T-helper 17 cell (primary cell): ENCODE measurements at places on chromosomes 1 and 21. TPM values are rescaled to one million over a fixed set of nuclear protein-coding genes. Genes with fewer than 3 reads are reported as not detected.

GRCh38 chr21:26881504-26882228 lies 36.5 kb upstream of the ADAMTS1 start:
- no peak overlapping the region for H3K4me3 ChIP-seq
- H3K4me1 ChIP-seq, result no peaks in the 10 kb centered on the region
- no peaks in the 10 kb centered on the region for H3K36me3 ChIP-seq
- no peak for DNase-seq
- H3K27ac ChIP-seq, result no peak overlapping the region
- peaks cover 4% of the 10 kb centered on the region for H3K27me3 ChIP-seq

DNA sequence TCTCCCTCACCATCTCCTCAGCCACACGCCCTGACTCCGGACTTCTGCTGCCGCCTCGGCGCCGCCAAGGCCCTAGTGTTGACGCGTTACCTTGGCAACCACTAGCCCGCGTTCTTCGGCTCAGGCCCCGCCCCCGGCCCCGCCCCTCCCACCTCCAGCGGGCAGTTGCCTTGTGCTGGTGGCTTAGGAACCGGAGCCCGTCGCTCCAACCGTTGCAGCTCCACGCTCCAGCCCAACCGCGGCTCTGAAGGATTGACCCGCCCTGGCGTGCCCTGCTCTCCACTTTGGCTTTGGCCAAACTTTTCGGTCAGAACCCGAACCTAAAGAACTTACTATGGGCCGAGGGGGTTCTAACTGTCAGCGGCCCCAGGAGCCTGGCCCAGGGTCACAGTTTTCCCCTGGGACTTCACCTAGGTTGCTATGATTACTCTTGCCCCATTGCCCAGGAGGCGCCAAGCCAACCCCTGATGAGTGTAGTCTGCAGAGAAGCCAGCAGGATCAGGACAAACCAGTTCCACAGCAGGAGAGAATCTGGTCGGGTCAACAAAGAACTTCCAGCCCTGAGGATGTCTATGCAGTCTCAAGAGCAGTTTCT lies at the start of gene CFAP45:
Gene CFAP45, minus strand, starts transcription at position 80 of the 595 bp plus-strand sequence. Its CDS starts 67 bp downstream, at position 13.
- DNase-seq, result no peak
- peaks cover 10% of the 10 kb centered on the region for H3K27me3 ChIP-seq
- no peaks in the 10 kb centered on the region for H3K36me3 ChIP-seq
- no peak within 1 kb of the TSS for H3K4me3 ChIP-seq
- peaks cover 16% of the 10 kb centered on the region for H3K4me1 ChIP-seq

- peaks cover 48% of the 10 kb centered on the region for H3K27me3 ChIP-seq
- H3K36me3 ChIP-seq, result peaks cover 4% of the 10 kb centered on the region
- no peak overlapping the region for H3K27ac ChIP-seq
- H3K4me3 ChIP-seq, result no peak overlapping the region
These were observed 25.2 kb downstream of the PROK1 start for GRCh38 chr1:110476028-110476765.

DNA sequence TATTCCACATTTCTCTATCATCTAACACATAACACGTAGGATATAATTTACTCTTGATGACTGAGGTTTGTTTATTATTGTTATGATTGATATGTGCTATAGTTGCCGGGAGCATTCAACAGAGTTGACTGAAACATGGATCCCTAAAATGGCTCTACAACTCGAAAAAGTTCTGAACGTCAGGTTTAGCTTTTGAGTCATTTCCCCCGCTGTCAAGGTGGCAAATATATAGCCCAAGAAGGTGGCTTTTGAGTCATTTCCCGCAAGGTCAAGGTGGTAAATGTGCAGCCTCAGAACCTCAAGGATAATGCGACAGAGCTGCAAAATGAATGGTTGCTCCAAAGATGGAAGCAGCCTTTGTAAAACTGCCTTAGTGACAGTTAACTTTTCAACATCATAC lies 104.0 kb downstream of the NIBAN1 start:
- peaks cover 8% of the 10 kb centered on the region for H3K36me3 ChIP-seq
- no peak for DNase-seq
- H3K27me3 ChIP-seq, result no peaks in the 10 kb centered on the region
- H3K4me3 ChIP-seq, result no peak overlapping the region

- peaks cover 18% of the 10 kb centered on the region for H3K27me3 ChIP-seq
- H3K4me3 ChIP-seq, result no peak overlapping the region
- DNase-seq, result no peak
- peaks cover 15% of the 10 kb centered on the region for H3K4me1 ChIP-seq
- peaks cover 10% of the 10 kb centered on the region for H3K36me3 ChIP-seq
- H3K27ac ChIP-seq, result no peak overlapping the region
These were observed 23.5 kb downstream of the SYT6 start for GRCh38 chr1:114130213-114130612.

- peaks cover 2% of the 10 kb centered on the region for H3K4me1 ChIP-seq
- DNase-seq, result no peak
- no peaks in the 10 kb centered on the region for H3K27me3 ChIP-seq
These were observed 20.2 kb downstream of the ETS2 start for GRCh38 chr21:38825921-38826320.

DNA sequence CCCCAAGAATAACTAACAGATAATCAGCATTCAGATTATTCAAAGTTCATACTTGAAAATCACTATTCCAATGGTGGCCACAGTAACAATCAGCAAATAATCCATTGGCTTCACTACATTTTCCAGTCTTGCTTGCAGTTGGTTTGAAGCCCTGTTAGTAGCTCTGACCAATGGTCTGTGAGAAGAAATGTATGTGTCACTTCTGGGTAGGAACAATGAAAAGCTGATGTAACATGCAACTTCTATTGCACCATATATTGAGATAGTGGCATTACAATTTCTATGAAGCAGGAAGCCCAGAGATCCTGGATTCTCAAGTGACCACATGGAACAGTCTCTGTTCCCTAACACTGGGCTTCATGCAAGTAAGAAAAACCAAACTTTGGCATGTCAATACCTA lies 250.9 kb upstream of the DAB1 start:
- no peak for DNase-seq
- H3K4me3 ChIP-seq, result no peak overlapping the region
- H3K27me3 ChIP-seq, result peaks cover 6% of the 10 kb centered on the region
- no peaks in the 10 kb centered on the region for H3K4me1 ChIP-seq
- no peak overlapping the region for H3K27ac ChIP-seq

DNA sequence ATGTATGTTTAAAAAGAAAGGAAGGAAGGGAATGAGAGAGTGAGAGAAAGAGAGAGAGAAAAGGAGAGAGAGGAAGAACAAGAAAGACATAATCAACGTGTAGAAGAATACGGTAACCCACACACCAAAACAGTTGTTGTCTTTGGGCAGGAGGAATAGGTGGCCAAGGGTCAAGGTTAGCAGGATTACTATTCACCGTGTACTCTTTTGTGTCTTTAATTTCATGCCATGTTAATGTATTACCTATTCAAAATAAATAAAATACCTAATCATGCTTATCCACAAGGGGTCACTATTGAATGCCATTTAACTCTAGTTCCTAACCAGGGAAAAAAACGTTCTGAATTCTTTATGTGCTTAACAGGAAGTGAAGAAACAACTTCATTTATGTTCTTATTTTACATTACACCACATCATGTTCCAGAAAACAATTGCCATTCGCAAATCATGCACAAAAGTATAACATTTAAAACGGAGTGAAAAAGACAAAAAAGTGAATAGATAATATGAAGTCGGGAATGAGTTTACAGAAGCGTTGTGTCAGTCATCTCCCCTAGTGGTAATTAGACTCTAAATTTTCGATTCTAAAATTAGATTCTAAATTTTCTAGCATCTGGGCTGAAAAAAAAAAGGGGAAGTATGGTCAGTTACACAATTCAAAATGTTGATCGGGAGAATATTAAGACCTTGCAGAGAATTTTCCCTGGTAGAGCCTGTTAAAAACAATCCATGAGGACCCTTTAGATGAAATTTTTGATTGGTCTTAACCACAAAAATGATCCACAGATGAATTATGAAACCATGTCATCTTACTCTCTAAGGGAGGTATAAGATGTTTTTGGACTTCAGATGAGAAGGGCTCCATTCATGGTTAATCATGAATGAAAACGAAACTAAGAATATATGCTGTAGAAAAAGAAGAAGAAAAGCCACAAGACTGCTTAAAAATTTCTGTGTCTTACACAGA lies 700 bp upstream of the KMO start:
- no peak for DNase-seq
- peak overlapping the region; percentile 88 for H3K27ac ChIP-seq
- peaks cover 16% of the 10 kb centered on the region for H3K4me1 ChIP-seq

DNA sequence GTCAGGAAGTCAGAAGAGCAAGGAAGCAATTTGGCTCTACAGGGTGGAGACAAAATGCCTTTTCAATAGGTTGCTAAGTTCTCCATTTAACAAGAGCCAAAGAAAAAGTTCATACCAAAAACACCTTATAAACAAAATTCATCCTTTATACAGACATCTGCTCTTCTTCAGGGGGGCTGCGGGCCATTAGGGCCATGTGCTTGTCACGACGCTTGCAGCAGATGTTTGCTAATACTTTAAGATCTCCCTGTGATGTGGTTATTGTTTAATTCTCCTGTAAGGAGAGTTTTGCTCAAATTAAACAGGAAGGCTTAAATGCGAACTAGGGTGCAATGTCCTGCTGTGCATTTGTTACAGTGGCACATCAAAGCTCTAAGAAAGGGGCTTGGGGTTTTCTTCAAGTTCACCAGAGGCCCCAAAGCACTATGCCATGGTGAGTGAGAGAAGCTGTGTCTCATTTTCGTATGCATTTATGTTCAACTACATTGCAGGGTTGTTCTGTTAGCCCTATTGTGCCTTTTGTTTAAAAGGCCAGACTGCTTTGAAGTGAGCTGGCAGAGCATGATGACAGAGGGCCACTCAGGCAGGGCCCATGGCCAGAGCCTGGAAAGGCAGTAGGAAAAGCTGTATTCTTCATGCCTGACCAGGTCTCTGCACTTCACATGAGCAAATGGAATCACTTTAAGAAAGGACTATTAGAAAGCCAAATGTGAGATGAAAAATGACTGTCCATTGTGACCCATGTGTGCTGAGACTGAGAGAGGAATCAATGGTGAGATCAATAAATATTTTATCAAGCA lies 24.8 kb upstream of the NTPCR start:
- no peaks in the 10 kb centered on the region for H3K27me3 ChIP-seq
- peaks cover 32% of the 10 kb centered on the region for H3K4me1 ChIP-seq
- H3K27ac ChIP-seq, result peak overlapping the region; percentile 87
- H3K36me3 ChIP-seq, result no peaks in the 10 kb centered on the region

- peaks cover 28% of the 10 kb centered on the region for H3K27me3 ChIP-seq
- peak overlapping the region; percentile 2 for H3K27ac ChIP-seq
- peaks cover 4% of the 10 kb centered on the region for H3K36me3 ChIP-seq
These were observed 16.0 kb upstream of the CHIA start for GRCh38 chr1:111274653-111275052.

GRCh38 chr1:231855926-231856325 lies 229.3 kb downstream of the DISC1 start:
- H3K27me3 ChIP-seq, result no peaks in the 10 kb centered on the region
- peaks cover 23% of the 10 kb centered on the region for H3K4me1 ChIP-seq
- H3K4me3 ChIP-seq, result no peak overlapping the region
- H3K36me3 ChIP-seq, result peaks cover 2% of the 10 kb centered on the region
- H3K27ac ChIP-seq, result no peak overlapping the region

- peaks cover 36% of the 10 kb centered on the region for H3K4me1 ChIP-seq
- H3K4me3 ChIP-seq, result no peak overlapping the region
- H3K36me3 ChIP-seq, result peaks cover 2% of the 10 kb centered on the region
- H3K27me3 ChIP-seq, result no peaks in the 10 kb centered on the region
- H3K27ac ChIP-seq, result no peak overlapping the region
These were observed 3.2 kb downstream of the URB2 start for GRCh38 chr1:229629261-229629660.

DNA sequence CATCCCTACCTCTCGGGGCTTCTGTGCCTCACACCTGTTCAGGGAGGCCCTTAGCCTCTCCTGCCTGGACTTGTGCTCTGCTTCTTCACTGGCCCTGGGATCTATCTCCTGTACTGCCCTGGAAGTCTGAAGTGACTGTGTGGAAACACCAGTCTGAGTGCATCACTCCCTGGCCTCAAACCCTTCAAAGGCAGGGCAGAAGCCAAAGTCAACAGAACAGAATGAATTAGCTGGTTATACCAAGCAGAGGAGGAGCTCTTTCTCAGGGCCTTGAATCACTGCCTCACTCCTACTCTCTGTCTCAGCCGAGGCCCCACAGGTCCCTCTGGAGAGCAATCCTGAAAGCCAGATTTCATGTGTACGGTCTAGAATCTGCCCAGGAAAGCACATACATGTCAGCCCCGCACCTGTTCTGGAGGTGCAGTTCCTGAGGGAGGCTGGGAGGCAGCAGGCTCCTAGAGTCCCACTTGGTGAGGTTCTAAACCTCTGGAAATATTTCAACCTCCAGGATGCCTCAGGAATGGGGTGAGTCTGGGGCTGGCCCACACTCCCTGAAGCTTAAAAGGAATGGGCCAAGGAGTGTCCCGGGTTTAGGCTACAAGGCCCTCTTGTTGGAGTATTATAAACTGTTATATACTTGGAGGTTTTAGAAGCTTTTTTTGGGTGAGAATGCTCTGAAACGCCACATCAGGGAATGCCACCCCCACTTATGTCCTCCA lies 98.3 kb downstream of the ABCA4 start:
- H3K27me3 ChIP-seq, result peaks cover 40% of the 10 kb centered on the region
- DNase-seq, result no peak
- H3K4me3 ChIP-seq, result no peak overlapping the region

DNA sequence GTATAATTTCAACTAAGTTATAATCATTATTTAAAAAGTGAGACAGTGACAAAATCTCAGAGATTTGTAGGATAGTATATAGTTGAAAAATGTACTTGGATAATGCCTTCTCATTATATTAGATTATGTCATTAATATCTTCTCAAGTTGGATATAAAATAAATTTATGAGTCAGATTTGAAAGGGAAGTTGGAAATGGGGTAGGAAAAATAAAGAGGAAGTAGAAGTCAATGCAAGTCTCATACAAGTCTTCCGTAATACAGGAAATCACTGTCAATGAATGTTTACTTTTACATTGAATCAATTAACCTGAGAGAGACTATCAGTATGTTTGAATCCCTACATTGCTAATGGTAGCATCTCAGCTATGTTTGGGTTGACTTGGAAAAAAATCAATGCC lies 16.2 kb upstream of the RNPC3 start:
- DNase-seq, result no peak
- no peaks in the 10 kb centered on the region for H3K4me1 ChIP-seq

GRCh38 chr1:158149577-158150269 lies 31.0 kb upstream of the CD1D start:
- H3K27me3 ChIP-seq, result peaks cover 14% of the 10 kb centered on the region
- peaks cover 2% of the 10 kb centered on the region for H3K36me3 ChIP-seq
- peak overlapping the region; percentile 95 for H3K4me3 ChIP-seq
- DNase-seq, result peak; percentile 36
- peak overlapping the region; percentile 93 for H3K27ac ChIP-seq

GRCh38 chr1:7380712-7381111 lies 390.4 kb upstream of the VAMP3 start:
- no peaks in the 10 kb centered on the region for H3K36me3 ChIP-seq
- no peak for DNase-seq
- peaks cover 21% of the 10 kb centered on the region for H3K27me3 ChIP-seq
- H3K4me3 ChIP-seq, result no peak overlapping the region
- no peaks in the 10 kb centered on the region for H3K4me1 ChIP-seq
- H3K27ac ChIP-seq, result no peak overlapping the region

GRCh38 chr1:44290250-44291094 lies 64.6 kb downstream of the ERI3 start:
- H3K27me3 ChIP-seq, result no peaks in the 10 kb centered on the region
- no peak overlapping the region for H3K4me3 ChIP-seq
- peaks cover 5% of the 10 kb centered on the region for H3K4me1 ChIP-seq
- H3K36me3 ChIP-seq, result peaks cover 9% of the 10 kb centered on the region

GRCh38 chr1:189431447-189431846 lies 1046.2 kb downstream of the BRINP3 start:
- no peaks in the 10 kb centered on the region for H3K27me3 ChIP-seq
- no peak for DNase-seq

Gene TRPM2
- 26.1 TPM for total RNA-seq

Gene ALPL
- total RNA-seq, result not detected

Gene OR10R2
- total RNA-seq, result not detected

Gene KPRP
- total RNA-seq, result not detected

Gene TTC39A
- total RNA-seq, result not detected

Gene NIBAN1
- total RNA-seq, result 65.7 TPM

Gene TMEM240
- total RNA-seq, result not detected

Gene BTG3
- total RNA-seq, result 96.2 TPM

Gene LAMTOR2
- total RNA-seq, result 21.4 TPM

Gene RGS13
- total RNA-seq, result 0.26 TPM

Gene ATPAF1
- total RNA-seq, result 19.7 TPM

Gene TMEM183A
- total RNA-seq, result 118 TPM
